Caco-2 (cell line): ENCODE measurements at places on chromosomes 12 and 14. TPM values are rescaled to one million over a fixed set of nuclear protein-coding genes. Genes with fewer than 3 reads are reported as not detected.

GRCh38 chr14:74476107-74476506 lies 17.0 kb downstream of the NPC2 start:
- no peak for DNase-seq
- no peak overlapping the region for H3K4me3 ChIP-seq
- no peak overlapping the region for H3K27ac ChIP-seq
- H3K36me3 ChIP-seq, result no peaks in the 10 kb centered on the region; the same call in 1 of the 2 replicates

GRCh38 chr12:123559468-123559867 lies 24.9 kb upstream of the TMED2 start:
- H3K36me3 ChIP-seq, result no peaks in the 10 kb centered on the region
- H3K4me3 ChIP-seq, result no peak overlapping the region
- no peak for DNase-seq
- H3K27ac ChIP-seq, result no peak overlapping the region

- H3K27me3 ChIP-seq, result no peaks in the 10 kb centered on the region
- peaks cover 48% of the 10 kb centered on the region for H3K4me1 ChIP-seq
- H3K4me3 ChIP-seq, result no peak overlapping the region
- H3K27ac ChIP-seq, result no peak overlapping the region
- DNase-seq, result no peak
Observed at GRCh38 chr14:68462683-68463082, 330.2 kb downstream of the ZFP36L1 start.

DNA sequence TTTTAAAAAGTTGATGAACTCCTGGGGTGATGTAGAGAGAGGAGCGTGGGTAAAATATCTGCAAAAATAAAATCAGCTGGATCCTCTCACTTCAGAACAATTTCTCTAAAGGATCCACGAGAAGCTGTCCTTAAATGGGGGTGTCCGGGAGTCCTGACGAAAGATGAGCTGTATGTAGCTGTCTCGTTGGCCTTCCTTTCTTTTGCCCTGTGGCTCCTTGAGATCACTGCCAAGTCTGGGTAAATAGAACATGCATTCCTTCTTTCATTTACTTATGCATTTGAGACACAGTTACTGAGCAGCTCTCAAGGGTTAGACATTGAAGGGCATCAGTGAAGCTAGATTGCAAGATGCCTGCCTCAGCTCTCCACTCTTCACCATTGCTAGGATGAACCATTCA lies 35.2 kb upstream of the TXNRD1 start:
- no peak for DNase-seq
- H3K4me3 ChIP-seq, result no peak overlapping the region
- H3K27ac ChIP-seq, result no peak overlapping the region
- H3K36me3 ChIP-seq, result no peaks in the 10 kb centered on the region
- no peaks in the 10 kb centered on the region; the same call in 1 of the 2 replicates for H3K4me1 ChIP-seq
- H3K27me3 ChIP-seq, result no peaks in the 10 kb centered on the region

DNA sequence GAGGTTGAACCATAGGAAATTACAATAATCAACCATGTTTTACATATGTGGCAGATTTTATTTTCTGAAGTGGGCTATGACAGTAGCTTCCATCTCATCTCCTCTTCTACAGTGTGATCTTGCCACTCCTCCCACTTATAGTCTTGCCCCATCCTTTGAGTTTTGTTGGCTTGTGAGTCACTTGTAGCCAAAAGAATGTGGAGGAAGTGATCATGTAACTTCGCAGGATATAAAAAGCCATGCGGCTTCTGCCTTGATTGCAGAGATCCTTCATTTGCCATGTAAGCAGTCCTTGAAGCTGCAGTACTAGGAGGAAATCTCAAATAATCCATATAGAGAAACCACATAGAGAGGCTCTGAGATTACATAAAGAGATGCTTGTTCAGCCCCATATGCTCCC lies 13.7 kb upstream of the ZNF84 start:
- no peak overlapping the region for H3K4me3 ChIP-seq
- H3K27ac ChIP-seq, result no peak overlapping the region
- DNase-seq, result no peak
- H3K4me1 ChIP-seq, result no peaks in the 10 kb centered on the region

GRCh38 chr12:116495260-116495659 lies 63.9 kb upstream of the MAP1LC3B2 start:
- H3K27me3 ChIP-seq, result no peaks in the 10 kb centered on the region
- peaks cover 19% of the 10 kb centered on the region for H3K4me1 ChIP-seq
- H3K36me3 ChIP-seq, result no peaks in the 10 kb centered on the region
- H3K27ac ChIP-seq, result peak overlapping the region; percentile 93

- DNase-seq, result no peak
- H3K27ac ChIP-seq, result no peak overlapping the region
- H3K4me1 ChIP-seq, result peaks cover 5% of the 10 kb centered on the region; the same call in 1 of the 2 replicates
Observed at GRCh38 chr12:6207259-6207925, 7.2 kb downstream of the CD9 start.

DNA sequence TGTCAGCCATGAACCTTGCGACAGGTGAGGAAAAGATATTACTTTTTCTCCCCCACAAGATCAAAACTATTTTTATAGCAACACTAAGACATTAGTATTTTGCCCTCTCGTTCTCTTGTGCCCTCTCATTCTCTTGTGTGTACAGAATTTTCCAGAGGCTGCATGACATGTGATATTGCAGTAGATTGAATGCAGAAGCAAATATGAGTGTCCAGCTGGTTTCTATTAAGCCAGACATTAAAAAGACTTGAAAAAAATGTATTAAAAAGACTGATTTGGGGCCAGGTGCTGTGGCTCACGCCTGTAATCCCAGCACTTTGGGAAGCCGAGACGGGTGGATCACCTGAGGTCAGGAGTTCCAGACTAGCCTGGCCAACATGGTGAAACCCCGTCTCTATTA lies 63.7 kb upstream of the ZFP36L1 start:
- H3K4me3 ChIP-seq, result no peak overlapping the region
- H3K4me1 ChIP-seq, result peaks cover 16% of the 10 kb centered on the region
- DNase-seq, result no peak
- no peaks in the 10 kb centered on the region for H3K36me3 ChIP-seq

The LALBA gene
- total RNA-seq, result not detected in 2 replicates

The CD4 gene
- total RNA-seq, result not detected in 2 replicates

The CEP83 gene
- 23.3 and 24.2 TPM in 2 replicates for total RNA-seq

The NKX2-8 gene
- 0.23 TPM in 1 of 2 replicates, not detected in the other for total RNA-seq

The ZFC3H1 gene
- 48.7 and 50.7 TPM in 2 replicates for total RNA-seq

The FITM1 gene
- 0.39 and 0.44 TPM in 2 replicates for total RNA-seq
